Umbilical cord (tissue), 2 donors: ENCODE measurements at places on chromosomes 7 and 10.

GRCh38 chr10:26517141-26517867, 79.2 kb downstream of the APBB1IP start:
- DNase-seq = no peak

DNA sequence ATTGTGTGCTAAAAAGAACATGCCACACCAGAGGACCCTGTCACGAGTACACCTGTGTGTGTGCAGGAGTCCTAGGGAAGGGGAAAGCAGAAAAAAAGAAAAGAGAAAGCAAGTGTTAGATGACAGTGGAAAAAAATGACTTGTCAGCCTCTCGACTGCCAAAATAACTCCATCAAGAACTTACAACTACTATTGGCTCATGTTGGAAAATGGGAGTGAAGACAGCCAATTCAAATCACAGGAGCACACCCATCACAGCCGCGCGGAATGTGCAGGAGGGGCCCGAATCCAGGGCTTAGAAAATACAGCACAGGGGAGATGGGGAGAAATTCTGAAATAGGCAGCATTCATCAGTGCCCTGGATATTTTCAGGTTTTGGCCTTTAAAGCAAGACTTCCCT, 38.1 kb upstream of the FOXI2 start:
- DNase-seq = no peak

- no peak for DNase-seq
Measured at GRCh38 chr7:108468246-108468645, 12.0 kb upstream of the NRCAM start.

DNA sequence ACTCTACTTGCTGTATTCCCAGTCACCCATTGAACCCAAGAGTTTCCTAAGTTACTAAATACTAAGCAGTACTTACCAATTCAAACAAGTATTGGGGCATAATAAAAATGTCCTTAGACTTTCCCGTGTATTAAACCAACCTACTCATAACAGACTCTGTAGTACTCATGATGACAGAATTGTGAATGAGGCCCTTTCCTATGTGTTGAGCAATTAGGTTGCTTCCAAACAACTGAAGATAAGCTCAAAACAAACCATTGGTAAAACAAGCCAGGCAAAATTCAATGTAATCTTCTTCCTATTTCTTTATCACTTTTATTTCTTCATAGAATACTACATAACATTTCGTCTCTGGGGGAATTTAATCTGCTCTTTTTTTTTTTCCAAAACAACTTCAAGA, 106.5 kb upstream of the ANK3 start:
- no peak for DNase-seq

DNA sequence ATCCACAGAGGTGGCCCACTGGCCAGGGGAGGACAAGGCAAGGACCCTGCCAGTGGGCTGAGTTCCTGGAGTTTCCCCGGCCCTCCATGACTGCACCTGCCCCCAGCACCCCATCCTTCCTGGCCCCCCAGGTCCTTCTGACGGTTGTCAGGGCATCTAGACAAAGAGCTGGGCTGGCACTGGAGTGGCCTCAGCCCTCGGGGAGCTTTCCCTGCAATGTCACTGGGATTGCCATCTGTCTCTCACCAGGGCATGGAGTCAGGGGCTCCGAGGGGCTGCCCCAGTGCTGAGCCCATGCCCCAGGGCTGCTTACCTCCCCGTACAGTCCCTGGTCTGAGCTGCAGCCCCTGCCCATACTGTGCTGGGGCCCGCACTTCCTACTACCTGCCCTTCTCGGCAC, 446.5 kb upstream of the MKI67 start:
- no peak for DNase-seq

GRCh38 chr10:13834581-13835286, 248.0 kb downstream of the PRPF18 start:
- peak; percentile 67 for DNase-seq

DNA sequence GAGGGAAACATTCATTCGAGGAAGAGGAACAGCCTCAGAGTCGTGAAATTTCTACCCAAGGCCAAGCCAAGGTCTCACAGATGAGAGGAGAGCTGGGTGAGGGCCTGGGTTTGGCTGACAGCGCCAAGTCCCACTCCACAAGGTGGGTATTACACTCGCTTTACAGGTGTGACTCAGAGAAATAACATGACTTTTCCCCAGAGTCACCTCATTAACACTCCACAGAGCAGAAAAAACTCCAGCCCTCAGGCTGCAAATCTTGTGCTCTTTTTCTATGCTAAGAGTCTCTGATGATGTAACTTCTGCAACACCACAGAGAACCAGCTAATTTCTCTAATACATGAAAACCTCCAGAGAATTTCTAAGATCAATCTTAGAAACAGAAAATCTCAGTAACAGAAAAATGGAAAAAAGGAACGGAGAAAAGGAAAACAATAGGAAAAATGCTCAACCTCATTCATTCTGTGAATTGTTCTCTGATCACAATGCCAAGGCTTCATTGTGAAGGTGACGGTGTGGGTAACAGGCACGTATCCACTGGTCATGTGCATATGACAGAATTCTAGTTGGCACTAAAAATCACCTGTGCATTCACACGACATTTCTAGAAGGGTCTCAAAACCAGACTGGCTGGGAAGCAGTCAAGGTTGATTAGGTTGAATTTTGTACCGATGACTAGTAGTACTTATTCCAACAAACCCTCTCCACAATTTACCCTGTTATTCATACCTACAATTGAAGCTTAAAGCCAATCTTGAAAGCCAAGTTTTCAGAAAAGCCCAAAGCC, 20.3 kb downstream of the YWHAG start:
- no peak for DNase-seq

DNA sequence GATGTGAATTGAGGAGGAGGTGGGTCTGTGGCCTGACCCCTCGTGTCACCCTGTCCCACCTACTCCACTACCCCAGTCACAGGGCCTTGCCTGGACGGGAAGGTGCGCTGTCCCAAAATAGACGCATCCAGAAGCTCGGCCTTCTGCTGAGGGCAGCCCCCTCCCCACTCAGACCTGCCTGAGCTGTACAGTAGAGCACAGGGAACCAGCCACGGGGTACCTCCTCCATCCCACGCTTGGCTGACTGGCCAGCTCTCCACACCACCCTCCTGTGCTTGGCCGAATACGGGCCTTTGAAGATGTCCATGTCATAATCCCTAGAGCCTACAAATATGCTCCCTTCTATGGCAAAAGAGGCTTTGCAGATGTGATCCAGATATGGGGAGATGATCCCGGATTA, 88.3 kb downstream of the CHST15 start:
- no peak for DNase-seq

- peak; percentile 66 for DNase-seq
Measured at GRCh38 chr10:17847585-17848296, 38.6 kb downstream of the MRC1 start.

DNA sequence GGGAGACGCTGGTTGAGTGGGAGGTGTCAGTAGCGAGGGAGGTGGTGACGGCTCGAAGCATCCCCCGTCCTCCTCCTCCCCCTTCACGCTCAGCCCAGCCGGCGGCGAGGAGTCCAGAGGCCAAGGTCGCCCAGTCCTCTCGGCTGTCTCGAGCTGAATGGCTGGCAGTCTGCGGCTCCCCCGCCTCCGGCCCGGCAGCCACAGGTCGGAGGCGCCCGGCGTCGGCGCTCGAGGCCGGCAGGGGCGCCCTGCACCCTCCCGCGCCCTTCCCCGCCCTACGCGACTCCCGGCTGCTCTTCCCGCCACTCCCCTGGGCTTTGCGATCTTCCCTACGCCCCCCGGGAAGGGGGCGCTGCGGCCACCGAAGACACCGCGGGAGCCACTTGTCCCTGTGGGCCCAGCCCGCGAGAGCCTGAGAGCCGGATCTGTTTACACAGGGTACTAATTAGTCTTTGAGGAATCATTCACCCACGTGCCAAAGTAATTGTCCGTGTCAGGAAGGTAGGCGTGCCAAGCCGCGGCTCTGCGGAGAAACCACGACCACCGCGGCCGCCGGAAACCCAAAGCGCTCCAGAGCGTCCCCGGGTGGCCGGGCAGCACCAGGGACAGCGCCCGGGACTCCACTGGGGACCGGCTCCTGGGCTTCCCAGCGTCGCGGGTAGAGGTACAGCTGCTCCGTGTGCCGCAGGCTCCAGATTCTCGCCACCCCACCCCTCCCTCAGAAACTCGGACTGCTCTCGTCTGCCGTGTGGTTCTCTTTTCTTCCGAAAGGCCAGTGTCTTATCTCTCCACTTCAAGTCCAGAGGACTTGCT, at the start of gene NXPH1:
TSS of gene NXPH1 (plus strand) at position 133 of the 813 bp plus-strand sequence.
- peak; percentile 9 for DNase-seq

DNA sequence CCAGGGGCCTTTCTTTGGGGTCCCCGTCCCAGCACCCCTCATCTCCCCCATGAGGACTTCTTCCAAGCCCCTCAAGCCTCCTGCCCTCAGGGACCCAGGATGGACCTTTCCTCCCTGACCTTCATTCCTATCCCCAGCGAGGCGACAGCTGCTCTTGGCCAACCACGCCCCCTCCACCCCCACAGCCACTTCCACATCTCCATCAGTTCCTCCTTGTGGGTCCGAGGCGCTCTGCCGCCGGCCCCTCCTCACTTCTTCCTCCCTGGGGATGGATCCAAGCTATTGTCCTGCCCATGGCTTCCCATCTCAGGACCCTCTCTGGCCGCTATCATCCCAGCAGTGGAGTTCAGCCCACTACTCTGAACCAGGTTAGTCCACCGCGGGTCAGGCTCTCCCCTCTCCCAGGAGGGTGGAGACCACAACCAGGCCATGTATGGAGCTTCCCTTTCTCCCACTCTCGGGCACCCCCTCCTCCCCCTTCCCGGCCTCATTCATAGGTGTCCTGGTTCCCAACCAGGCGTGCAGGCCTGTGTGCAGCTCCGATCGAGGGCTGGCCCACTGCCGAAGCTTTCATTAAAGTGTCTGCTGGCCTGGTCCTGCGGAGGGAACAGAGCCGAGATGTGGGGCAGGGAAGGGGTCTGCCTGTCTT, 1.7 kb upstream of the SH2B2 start:
- no peak for DNase-seq

- DNase-seq = no peak
Measured at GRCh38 chr7:151686016-151686766, 166.5 kb upstream of the RHEB start.

DNA sequence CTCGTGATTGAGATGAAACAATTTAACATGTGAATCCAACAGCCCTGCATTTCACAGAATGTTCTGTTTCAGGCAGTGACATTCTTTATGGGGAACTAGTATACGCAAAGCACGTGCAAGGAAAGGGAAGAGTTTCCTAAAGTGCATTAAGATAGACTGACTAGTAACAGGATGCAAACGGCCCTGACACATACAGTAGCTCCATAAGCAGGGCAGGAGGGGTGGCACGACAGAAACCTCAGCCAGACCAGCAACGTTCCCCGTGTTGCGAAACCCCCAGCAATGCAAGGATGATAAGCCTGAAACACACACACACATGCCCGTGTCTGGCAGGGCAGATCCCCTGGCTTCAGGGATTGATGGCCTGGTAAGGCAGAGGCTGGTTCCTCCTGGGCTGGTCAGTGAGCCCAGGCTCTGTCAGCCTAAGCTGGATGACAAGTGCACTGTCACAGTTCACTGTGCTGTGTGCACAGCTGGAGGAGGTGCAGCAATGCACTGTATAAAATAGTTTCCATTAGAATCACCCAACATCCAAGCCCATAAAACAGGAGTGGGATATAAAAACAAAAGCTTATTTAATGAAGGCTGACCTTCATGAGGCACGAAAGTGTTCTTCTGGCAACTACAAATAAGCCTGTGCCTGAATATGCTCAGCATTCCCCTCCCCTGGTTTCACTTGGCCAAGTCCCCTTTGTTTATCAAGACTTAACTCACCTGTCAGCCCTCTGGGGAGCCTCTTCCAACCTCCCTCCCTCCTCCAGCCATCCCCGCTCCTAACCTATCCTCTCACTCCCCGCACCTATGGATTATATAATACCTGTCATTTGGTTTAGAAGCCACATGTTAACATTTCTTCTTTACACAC, 88.8 kb downstream of the GSAP start:
- DNase-seq = peak; percentile 56

DNA sequence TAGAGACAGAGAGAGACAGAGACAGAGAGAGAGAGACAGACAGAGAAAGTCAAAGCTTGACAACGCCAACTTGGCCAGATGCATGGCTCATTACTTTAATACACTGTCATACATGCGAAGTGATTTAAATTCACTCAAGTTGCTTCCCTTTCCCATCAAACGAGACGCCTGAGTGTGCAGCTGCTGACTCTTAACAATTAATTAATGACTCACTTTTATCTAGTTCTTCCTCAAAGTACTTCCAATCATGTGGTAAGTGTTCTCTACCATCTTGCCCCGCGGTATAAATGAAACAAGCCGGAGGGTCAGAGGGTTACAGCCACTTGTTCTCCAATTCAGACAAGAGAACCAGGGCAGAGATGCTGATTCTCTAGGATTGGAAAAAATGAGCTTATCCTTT, 90.8 kb downstream of the SFMBT2 start:
- no peak for DNase-seq

DNA sequence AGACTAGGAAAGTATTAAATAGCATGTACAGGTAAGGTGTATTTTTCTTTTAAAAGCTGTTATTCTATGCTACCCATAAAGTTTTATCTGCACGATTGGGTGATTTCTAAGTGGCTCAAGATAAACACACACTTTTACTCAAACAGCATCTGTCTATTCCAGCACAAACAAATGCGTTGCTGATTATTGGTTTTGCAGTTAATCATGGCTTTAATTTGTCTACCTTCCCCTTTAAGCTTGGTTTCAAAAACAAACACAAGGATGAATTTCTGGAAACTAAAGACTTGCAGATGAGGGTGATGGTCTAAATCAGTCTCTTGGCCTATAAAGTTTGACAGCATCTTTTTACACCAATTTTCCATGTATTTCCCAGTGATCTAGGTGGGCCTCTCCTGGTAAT, 94.2 kb downstream of the NRP1 start:
- no peak for DNase-seq

DNA sequence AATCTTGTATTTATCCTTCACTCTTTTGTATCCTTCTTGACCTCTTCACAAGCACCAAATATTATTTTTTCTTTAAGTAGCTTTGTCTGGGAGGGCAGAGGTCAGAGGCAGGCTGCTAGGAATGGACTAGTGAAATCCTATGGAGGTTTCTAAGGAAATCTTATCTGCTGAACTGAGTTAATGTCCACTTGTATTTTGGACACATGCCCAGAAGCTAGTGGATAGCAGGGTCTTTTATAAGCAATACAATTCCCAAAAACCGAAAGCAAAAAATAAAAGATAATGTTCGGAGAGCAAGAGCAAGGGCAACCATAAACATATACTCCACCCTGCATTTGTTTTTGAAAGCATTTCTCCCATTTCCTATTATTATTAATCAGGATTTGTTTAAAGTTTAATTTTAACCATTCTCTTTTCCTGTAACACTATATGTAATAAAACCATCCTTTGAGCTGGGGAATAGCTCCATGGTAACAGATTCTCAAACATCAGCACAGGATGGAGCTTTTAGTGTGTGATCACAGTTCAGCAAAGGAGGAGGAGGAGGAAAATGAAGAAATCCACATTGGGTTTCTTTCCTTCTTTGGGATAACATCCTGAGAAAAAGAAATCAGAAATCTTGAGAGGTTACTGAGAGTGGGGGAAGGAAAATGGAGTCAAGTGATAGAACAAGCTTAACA, 328.2 kb upstream of the LRRN3 start:
- peak; percentile 61 for DNase-seq
